ENCODE measurements at places on chromosomes 5 and 9.

- no peak for DNase-seq
Observed at GRCh38 chr9:116576386-116576785, 110.7 kb upstream of the TRIM32 start.

GRCh38 chr9:92639124-92639523 lies 30.8 kb downstream of the IPPK start:
- no peak for DNase-seq

- DNase-seq, result no peak
Observed at GRCh38 chr9:90988318-90988717, 186.7 kb downstream of the SYK start.

DNA sequence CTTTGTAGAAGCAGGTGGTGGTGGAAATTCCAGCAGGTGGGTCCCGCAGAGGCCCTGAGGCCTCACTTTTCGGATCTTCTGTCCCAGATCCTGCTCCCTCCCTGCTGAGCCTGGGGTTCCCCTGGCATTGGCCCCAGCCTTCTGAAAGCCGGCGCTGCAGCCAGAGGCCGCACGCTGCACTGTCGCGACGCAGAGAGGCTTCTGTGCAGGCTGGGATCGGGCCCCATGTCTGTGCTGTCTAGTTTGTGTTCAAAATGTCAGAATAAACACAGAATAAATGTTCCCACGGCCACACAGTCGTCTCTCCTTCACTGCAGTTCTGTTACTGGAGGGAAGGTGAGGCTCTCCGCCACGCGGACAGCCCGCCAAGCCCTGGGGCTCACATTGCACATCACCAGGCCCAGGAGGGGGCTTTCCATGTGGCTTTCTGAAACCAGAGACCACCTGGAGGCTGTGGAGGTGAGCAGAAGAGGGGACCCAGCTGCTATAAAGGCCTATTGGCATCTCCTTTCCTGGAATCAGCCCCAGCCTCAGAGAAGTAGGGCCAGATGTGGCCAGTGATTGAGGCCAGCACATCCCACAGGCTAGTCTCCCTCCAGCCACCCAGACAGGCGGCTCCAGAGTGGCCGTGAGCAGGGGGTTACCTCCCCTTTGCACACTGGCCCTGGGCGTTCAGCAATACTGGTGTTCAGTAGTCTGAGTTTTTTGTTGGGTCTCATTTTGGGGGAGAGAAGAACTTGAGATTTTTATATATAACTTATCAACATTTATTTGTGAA lies 46.5 kb downstream of the USP20 start:
- DNase-seq, result no peak

DNA sequence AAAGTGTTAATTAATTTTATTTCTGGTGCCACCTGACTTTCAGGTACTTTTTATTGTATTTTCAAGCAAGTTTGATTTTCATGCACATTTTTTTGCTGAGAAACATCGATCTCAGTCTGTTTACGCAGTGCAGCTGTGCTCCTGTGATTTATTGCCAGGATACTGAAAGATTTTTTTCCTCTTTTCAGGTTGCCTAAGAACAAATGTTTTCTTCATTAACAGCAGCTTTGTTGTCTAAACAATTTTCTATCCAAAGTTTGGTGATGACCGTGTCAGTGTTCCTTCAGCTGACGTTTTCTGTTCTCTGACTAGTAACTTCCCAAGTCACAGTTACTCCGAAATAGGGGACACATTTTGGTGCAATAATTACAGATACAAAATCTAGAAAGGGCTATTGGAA lies 78.1 kb downstream of the VCAN start:
- no peak for DNase-seq

DNA sequence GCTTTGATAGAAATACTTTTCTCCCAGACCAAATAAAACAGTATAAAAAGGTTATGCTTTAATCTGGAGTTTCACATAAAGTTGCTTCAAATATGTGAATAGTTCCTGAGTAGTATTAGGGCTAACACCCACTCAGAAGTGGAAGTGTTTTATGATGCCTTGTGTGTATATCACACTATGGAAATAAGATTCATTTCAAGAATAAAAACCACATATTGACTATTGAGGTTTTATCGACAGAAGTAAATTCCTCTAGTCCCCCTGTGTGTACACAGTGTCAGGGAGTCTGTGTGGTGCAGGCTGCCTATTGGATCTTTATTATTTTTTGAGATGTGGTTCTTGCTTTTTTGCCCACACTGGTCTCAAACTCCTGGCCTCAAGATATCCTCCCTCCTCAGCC lies 20.8 kb upstream of the LRRTM2 start:
- DNase-seq, result no peak

DNA sequence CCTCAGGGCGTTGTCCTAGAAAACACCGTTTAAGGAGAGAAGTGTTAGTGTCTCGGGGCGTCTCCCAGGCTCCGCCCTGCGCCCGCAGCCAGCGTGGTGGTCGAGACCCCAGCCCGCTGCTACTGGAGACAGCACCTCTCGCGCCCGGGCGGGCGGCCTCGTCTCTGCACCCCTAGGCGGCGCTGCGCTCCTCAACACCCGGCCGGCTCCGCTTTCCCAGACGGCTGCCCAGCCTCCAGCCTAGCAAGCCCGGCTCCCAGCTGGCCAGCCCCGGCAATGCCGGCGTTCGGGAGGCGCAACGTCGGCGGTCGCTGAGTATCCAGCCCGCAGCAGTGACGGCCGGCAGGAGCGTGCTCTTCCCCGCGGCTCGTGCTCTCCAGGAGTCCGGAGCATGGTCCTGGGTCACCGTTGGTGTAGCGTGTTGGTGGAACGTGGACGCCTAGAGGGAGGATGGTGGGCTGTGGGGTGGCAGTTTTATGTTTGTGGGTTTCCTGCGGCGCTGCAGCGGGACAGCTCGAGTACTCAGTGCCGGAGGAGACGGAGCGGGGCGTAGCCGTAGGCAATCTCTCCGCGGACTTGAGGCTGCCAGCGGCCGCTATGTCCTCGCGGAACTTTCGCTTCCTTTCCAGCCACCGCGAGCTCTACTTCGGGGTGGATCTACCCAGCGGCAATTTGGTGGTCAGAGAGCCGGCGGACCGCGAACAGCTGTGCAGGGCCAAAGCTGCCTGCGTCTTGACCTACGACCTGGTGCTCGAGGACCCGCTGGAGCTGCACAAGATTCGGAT lies 536 bp downstream of the PCDHAC1 start:
- DNase-seq, result no peak

- DNase-seq, result no peak
Observed at GRCh38 chr9:77598524-77598923, 49.6 kb downstream of the GNA14 start.

DNA sequence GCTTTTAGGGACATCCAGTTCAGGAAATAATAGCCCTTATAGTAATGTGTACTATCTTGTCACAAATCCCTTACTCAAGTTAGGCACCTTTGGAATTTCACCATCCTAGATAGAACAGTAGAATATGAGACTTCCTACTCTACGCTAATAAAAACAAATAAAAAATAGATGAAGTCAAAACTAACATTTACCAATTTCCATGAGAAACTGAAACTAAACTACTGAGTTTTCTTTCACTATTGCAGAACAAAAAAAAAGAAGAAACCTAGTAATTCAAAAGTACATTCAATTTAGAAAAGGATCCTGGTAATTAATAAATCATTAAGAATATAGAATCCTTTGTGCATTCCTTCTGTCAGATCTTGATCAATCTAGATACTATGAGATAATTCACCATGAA lies 14.0 kb downstream of the STARD4 start:
- DNase-seq, result no peak

GRCh38 chr5:15442193-15442570 lies 57.8 kb upstream of the FBXL7 start:
- no peak for DNase-seq

DNA sequence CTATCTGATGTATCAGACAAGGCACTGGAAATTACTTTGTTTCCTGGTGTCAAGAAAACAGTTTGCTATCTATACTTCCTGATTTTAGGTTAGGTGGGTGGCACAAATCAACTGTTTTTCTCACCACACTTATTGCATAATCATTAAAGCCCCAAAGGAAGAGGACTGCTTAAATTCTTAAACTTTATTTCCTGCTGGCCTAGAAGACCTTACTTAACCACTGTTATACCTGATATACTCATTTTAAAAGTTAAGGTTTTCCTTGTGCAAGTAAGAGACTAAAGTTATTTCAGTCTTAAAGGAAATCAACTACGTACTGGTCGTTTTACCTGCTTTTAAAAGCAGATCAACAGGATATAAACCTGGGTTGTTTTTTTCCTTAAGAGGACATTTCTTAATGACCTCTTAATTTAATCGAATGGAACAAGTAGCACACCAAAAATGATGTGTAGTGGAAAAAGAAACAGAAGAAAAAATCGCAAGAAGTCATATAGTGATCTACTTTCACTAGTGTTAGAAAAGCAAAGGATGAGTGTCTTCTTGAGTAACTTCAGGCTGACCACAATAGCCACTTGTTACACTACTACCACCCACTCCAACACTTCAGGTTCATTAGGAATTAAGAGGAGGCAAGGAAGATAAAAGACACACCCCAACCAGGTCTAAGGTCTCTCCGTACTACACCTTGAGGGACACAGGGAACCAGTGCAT lies 974 bp downstream of the CLINT1 start:
- DNase-seq, result no peak

- DNase-seq, result peak; percentile 31
Observed at GRCh38 chr5:101390151-101390908, 487.2 kb upstream of the ST8SIA4 start.

GRCh38 chr5:140083120-140083519 lies 30.8 kb upstream of the PURA start:
- no peak for DNase-seq

GRCh38 chr5:173324115-173325001 lies 3.9 kb downstream of the STC2 start:
- no peak for DNase-seq

GRCh38 chr5:55597014-55597981 lies 62.5 kb upstream of the PLPP1 start:
- DNase-seq, result peak; percentile 38

- no peak for DNase-seq
Observed at GRCh38 chr9:112283582-112284253, 49.7 kb downstream of the PTBP3 start.

- no peak for DNase-seq
Observed at GRCh38 chr5:157659868-157660660, 7.8 kb upstream of the SOX30 start.

- no peak for DNase-seq
Observed at GRCh38 chr9:34650816-34651215, 1.2 kb upstream of the IL11RA start.

DNA sequence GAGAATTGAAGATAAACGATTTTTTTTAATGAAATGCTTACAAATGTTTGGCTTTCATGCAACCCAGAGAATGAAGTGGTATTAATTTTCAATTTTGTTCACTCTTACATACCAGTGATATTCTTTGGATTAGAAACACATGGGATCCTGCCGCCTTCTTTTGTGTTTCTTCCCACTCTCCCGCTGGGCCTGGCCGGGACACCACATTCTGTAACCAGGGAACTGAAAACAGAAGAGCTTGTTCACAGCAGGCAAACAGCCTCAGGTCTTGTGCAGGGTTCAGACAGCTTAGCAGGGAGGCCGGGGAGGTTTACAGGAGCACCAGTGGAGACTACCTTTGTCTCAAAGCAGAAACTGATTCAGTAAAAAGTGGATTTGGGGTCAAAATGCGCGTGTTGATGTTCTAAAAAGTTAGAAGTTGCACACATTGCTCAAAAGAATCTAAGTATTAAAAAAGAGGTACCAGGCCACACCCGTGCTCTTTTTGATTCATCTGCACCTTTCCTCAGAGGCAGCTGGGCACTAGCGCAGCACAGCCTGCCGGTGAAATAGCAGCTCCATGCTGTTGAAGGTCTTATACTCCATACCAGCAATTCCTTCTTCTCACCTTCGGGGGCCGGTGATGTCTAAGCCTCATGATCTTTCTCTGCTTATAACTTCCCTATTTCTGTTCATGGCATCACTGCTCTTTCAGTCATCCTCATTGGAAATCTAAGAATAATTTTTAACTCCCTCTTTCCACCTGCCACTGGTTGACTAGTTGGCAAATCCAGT lies 67.1 kb downstream of the GRAMD2B start:
- DNase-seq, result no peak

DNA sequence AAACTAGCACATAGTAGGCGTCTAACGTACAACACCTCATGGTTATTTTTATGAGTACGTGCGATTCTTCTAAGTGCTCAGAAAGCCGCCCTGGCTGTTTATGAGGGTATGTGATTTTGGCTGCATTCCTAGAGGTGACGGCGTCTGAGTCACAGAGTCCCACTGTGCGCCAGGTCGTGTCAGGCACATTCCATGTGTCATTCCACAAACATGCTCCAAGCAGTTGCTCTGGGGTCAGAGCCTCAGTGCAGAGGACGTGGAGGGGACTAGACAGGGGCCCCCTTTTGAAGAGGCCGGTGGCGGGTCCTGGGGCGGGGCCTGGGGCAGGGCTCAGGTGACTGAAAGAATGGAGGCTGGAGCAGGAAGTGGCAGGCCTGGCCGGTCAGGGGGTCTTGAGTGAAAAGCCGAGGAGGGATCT lies 51.9 kb downstream of the NEK6 start:
- peak; percentile 89 for DNase-seq

DNA sequence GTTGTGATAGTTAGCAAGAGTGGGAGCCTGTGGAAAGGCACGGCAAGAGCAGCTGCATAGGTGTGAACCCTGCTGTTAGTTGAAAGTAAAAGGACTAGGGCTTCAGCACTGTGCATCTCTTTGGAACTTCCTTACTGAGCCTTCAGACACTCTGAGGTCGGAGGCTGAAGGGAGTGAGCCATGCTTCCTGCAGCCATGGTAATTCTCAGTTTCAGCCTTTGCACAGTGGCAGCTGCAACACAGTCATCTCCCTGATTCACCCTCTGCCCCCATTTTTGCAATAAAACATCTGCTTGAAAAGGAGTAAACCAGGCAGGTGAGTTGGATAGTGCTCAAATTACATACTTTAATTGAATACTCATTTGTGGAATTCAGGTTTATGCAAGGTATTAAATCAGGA lies 6.5 kb upstream of the TLE4 start:
- no peak for DNase-seq

DNA sequence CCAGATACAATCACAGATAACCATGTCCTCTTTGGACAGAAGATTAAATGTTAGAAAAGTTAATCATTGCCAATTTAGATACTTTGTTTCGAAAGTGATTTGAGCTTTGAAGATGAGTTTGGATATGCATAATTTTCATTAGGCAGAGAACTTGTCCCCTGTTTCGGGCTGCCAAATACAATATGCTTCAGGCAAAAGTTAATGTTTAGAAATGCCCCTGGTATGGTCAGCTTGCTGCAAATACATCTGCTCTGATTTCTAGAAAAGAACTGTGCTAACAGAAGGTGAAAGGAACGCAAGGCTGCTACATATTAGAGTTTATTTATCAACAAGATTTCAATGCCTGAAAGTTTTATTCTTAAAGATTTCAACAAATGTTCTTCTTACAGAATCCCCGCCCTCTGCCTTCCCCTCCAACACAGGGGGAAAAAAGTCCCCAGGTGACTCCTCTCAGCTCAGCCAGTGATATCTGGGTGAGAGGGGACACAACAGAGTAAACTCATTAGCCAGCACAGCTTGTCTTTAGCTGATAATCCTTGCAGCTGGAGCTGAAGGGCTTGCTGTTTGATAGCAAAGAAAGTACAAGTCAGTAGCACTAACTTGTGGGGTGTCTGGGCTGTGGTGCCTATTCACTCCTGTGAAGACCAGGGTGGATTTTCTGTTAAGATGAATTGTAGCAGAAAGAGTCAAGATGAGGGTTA lies 435.7 kb downstream of the DMAC1 start:
- DNase-seq, result no peak

GRCh38 chr5:67971223-67971830 lies 244.2 kb upstream of the PIK3R1 start:
- DNase-seq, result no peak

- DNase-seq, result peak; percentile 78
Observed at GRCh38 chr9:124054582-124055227, 43.1 kb downstream of the LHX2 start.
